T-helper 17 cell (primary cell): ENCODE measurements at places on chromosomes 6 and 20. TPM values are rescaled to one million over a fixed set of nuclear protein-coding genes. Genes with fewer than 3 reads are reported as not detected.

- no peaks in the 10 kb centered on the region for H3K27me3 ChIP-seq
- no peak for DNase-seq
- H3K27ac ChIP-seq: no peak overlapping the region
Measured at GRCh38 chr20:19453862-19454261, 241.4 kb downstream of the SLC24A3 start.

DNA sequence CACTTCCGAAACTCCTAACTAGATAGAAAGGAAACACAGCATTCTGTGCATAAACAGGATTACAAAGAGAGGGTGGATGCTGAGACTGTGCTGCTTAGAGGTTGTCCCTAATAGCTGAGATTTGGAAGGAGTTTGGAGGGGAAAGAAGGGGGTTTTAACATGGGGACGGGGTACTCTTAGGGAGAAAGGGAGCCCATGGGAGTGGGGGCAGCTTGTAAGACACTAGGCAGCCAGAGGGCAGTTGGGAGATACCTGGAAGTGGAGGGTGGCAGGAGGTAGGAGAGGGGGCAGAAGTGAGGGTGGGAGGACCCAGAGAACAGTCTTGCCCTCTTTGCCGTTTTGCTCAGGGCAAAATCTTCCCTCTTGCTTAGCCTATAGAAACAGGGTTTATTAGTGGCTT is 16.4 kb downstream of the MANBAL start:
- peak overlapping the region; percentile 3 for H3K27ac ChIP-seq
- no peaks in the 10 kb centered on the region for H3K36me3 ChIP-seq
- no peak overlapping the region for H3K4me3 ChIP-seq
- no peaks in the 10 kb centered on the region for H3K27me3 ChIP-seq
- peaks cover 19% of the 10 kb centered on the region for H3K4me1 ChIP-seq
- no peak for DNase-seq

DNA sequence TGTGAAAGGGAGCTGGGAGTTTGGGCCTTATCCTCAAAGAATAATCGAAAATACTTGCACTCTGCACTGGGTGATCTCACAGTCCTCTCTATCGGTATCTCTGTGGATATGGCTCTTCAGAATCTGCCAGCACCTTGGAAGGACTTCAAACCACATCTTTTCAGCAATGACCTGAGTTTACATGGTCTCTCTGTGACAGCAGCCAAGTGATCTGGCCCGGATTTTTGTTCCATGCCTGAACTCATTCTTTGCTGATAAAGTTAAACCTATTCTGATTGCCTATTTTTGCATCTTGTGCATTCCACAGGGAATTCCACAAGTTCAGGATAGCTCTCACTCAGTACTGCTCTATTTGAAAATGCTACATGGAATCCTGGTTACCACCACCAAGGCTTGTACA is 98.9 kb downstream of the HDGFL1 start:
- no peaks in the 10 kb centered on the region for H3K36me3 ChIP-seq
- no peaks in the 10 kb centered on the region for H3K27me3 ChIP-seq
- DNase-seq: no peak

- H3K4me1 ChIP-seq: peaks cover 5% of the 10 kb centered on the region
- no peak overlapping the region for H3K27ac ChIP-seq
- peaks cover 2% of the 10 kb centered on the region for H3K36me3 ChIP-seq
Measured at GRCh38 chr20:24081077-24081476, 92.5 kb upstream of the GGTLC1 start.

MUCL3 gene
- total RNA-seq: not detected
